ENCODE measurements at places on chromosomes 6 and 20.

DNA sequence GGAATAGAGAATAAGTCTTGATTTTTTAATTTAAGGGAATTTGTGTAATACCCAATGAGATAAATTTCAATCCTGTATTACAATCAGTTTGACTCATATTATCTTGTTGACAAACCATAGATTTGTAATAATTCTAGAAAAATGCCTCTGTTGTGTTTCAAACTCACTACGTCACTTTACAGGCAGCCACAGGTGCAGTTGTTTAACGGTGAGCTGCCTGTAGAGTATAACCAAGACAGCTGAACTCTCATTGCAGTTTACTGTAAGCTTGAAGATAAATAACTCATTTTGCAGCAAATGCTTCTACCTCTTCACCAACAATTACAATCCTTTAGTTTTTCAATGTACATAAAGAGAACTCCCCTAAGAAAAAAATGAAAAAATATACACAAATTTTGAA is 114.3 kb downstream of the PRKN start:
- DNase-seq = no peak

DNA sequence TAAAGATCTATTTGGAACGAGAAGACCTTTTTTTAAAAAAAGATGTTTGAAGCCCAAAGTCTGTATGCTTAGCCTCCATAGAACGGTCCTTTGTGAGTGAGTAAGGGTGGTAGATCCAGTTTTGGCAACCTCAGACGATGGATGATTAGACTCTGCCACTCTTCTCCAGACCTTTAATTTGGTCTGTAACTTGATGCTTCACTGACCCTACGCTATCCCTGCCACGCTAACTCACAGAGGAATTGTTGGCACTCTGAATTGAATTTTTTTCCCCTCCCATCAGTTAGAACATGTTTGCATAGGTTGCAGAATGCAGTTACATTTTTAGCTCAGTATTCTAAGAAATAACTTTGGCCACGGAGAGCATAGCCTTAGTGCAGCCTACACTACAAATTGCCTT is 15.8 kb upstream of the DEK start:
- DNase-seq = no peak

DNA sequence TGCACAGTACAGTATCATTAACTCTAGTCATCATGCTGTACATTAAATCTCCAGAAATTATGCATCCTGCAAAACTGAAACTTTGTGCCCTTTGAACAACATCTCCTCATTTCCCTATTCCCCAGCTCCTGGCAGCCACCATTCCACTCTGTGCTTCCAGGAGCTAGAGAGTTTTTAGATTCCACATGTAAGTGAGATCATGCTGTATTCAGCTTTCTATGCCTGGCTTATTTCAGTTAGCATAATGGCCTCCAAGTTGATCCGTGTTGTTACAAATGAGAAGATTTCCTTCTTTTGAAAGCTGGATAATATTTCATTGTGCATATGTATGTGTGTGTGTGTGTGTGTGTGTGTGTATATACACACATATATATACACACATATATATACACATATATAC is 86.9 kb upstream of the SLC24A3 start:
- DNase-seq = no peak

DNA sequence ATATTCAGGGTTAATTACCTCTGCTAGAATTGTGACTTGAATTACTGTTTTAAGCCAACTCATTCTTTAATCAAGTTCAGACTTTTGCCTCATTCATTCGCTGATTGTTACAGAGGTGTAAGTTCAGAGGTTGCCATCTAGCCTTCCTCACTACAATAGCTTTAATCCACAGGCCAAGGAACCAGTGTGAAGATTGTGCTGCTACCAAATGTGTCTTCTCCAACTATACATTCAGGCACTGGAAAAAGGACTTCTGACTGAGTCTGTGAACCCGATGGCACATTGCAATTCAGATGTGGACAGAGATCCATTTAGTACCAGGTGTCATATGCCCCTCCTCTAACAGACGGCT is 111.2 kb upstream of the ADGRF1 start:
- DNase-seq = no peak

GRCh38 chr6:41122373-41122772 is 31.8 kb downstream of the TREML1 start:
- no peak for DNase-seq

- DNase-seq = peak; percentile 16
These were observed 5.7 kb downstream of the PACRG start for GRCh38 chr6:162733489-162733888.

DNA sequence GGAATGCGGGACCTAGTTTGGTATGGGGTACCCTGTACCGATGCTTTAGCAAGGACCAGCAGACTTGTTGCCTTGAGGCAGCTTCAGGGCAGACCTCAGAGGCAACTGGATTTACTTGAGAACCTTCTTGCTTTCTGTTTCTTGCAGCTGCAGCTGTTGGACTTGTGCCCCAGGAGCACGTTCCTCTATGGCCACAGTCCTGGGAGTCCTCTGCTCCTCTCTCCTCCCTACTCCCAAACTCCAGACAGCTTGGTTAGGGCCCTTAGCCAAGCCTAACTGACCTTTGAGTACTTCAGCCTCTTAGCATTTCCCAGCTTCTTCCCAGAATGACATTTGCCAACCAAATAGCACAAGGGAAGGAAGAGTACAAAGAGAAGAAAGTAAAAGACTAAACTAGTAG is 34.7 kb downstream of the GHRH start:
- DNase-seq = no peak

DNA sequence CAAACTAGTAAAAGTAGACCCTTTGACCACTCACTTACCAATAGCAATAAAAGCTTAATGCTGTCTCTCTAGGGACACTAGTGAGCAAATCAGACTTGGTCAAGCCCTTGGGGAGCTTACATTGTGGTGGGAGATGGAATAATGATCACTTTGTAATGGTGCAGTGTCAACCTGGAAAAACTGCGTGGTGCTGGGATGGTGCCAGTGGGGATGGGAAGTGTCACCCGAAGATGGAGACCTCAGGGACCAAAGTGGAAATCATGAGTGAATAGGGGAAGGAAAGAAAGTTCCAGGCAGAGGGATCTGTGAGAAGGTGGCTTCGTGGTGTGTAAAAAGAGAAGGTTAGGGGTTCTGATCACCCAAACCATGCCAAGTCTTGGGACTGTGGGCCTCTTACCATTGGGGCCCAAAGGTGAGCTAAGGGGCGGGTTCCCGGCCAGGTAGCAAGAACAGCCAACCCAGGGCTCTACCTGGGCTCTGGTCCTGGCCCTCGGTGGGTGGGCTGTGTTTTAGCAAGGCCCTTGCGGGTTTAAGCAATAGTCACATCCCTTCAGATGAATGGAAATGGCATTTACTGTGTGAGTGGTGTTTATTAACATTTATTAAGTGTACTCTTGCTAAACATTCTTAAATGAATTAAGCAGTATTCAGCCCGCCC is 15.5 kb downstream of the DYNLRB1 start:
- DNase-seq = no peak

DNA sequence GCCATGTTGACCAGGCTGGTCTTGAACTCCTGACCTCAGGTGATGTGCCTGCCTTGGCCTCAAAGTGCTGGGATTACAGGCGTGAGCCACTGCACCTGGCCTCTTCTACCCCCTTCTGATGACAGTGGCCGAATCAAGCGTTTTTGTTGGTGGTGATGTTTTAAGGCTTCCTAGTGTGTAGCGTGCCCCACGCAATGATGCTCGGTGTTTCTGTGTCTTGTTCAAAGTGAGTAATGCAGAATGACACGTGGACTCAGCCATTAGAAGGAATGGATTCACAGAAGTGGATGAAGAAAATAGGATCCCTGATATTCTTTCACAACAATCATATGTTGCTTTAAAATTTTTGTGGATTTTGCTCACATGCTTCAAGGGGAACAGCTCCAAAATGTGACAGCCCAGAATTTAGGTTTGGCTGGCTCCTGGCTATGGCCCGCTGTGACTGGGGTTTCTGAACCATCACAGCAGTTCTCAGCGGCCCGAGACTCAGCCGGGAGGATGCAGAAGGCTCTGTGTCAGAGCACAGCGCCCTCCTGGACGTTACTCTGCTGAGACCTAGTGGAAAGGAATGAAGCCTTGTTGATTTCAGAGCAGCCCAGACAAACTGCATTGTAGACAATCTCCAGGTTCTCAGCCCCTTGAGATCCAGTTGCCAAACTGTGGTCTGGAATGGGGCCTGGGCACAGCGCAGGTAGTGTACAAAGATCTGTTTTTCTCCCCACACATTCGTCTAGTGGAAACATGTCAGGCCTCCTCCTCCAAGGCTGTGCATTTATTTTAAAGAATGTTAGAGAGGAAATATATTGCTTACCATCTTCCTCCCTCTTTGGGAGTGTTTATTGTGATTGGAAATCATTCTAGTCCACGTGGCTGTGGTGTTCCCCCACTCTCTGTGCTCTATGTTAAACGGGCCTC is 57.6 kb upstream of the TIAM2 start:
- DNase-seq = no peak

DNA sequence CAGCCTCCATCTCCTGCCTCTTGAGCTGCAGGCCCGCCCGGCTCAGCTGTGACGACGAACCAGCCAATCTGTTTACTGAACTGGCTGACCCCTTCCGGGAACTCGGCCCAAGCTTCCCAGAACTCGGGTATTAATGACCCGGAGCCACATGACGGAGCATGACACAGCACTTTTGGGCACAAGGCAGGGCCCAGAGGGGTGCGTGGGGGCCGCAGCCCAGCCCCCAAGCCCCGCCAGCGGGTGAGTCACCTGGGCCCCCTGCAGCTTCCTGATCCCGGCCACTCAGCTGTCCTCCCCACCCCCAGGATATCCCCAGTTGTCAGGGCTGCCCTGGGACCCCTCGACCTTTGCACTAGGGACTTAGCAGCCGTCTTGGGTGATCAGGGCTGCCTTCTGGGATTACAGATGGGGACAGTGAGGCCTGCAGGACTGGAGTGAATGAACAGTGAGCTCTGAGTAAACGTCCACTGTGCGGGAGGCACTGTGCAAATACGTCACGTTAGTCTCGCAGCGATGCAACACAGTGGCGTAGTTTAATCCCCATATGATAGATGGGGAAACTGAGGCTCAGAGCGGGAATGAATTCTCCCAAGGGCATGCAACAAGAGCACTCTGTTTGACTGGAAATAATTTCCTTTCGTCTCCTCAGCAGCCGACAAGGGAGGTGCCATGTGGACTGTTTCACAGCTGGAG is 102.1 kb downstream of the CEBPB start:
- no peak for DNase-seq

- DNase-seq = no peak
These were observed 851.2 kb downstream of the DHX35 start for GRCh38 chr20:39813190-39813829.

GRCh38 chr20:58665606-58666005 is 14.5 kb downstream of the STX16 start:
- DNase-seq = no peak
